ENCODE measurements at places on chromosomes 3 and 15. TPM values are rescaled to one million over a fixed set of nuclear protein-coding genes. Genes with fewer than 3 reads are reported as not detected.

AMOTL2 gene
- total RNA-seq = 49.0 TPM

CYP11A1 gene
- not detected for total RNA-seq

H1-8 gene
- total RNA-seq = not detected

SETMAR gene
- 14.1 TPM for total RNA-seq

Data from epithelial cell of alveolus of lung (primary cell).